NCI-H748 treated with DMSO at 0.1 percent for 48 hours (cell line): ENCODE measurements at places on chromosomes 1 and 21.

DNA sequence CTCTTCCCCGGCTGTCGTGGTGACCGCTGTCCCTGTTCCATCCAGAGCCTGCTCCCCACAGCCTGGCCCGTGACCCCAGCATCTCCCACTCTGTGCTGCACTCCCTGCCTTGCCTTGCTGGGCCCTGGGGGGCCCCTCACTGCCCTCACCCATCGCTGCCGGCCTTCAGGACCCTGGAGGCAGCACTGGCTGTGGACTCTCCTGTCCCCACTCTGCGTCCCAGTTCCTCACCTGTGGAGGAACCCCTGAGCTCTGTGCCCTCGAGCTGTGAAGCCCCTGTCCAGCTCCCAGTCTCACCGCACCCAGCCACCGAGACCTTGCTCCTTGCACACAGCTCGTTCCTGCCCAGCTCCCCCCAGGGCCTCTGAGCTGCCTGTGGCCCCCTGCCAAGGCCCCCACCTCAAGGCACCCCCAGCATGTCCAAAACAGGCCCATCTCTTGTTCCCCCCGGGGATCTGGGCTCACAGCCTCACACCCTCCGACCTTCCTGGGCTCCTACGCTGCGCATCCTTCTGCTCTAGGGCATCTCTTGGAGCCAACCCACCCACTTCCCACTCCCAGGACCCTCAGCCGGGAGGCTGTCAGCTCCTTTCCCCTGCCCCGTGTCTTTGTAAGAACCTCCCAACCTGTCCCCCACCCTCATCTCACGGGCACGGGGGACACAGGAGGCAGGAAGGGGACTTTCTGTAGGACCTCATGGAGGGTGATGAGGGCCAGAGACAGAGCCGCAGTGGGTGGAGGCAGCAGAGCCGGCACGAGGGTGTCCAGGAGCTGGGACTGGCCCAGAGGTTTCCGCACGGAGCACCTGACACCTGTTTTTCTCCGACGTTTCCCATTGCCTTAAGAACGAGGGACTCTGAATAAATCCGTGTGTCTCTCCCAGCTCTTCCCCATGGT is 109.3 kb downstream of the WDR4 start:
- DNase-seq = no peak

- DNase-seq = no peak
These were observed 40.4 kb downstream of the LDLRAD2 start for GRCh38 chr1:21852282-21853130.

GRCh38 chr21:44461464-44462001 is 6.2 kb downstream of the LRRC3 start:
- DNase-seq = no peak

- DNase-seq = no peak
These were observed 20.7 kb upstream of the IKBKE start for GRCh38 chr1:206449565-206449964.

- DNase-seq = no peak
These were observed 38.5 kb downstream of the ZBTB8OS start for GRCh38 chr1:32611859-32612188.

DNA sequence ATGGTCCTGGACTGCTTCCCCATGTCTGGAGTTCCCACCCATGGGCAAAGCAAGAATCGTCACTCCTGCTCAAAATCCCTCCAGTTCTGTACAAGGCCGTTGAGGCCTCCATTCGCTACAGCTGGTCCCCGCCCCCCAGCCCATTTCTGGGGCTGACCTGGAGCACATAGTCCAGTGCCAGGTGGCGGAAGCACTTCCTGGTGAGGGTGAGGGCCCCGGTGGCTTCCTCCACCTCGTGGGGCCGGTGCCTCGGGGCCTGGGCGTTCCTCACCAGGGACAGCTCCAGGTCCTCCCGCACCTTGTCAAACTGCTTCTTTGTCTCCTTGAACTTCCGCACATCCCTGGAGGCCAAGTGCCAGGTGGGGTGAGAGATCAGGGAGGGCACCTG is 7.4 kb downstream of the ACAP3 start:
- no peak for DNase-seq

- DNase-seq = no peak
These were observed 115.9 kb upstream of the JUN start for GRCh38 chr1:58899587-58900271.

GRCh38 chr1:238738892-238739291 is 647.5 kb upstream of the CHRM3 start:
- no peak for DNase-seq

GRCh38 chr1:165134431-165134830 is 222.1 kb downstream of the LMX1A start:
- DNase-seq = no peak

GRCh38 chr1:117500584-117500983 is 105.3 kb upstream of the TENT5C start:
- no peak for DNase-seq

GRCh38 chr1:29579821-29580425 is 343.6 kb downstream of the PTPRU start:
- DNase-seq = no peak

- DNase-seq = no peak
These were observed 46.2 kb downstream of the PLPP3 start for GRCh38 chr1:56533197-56533596.

DNA sequence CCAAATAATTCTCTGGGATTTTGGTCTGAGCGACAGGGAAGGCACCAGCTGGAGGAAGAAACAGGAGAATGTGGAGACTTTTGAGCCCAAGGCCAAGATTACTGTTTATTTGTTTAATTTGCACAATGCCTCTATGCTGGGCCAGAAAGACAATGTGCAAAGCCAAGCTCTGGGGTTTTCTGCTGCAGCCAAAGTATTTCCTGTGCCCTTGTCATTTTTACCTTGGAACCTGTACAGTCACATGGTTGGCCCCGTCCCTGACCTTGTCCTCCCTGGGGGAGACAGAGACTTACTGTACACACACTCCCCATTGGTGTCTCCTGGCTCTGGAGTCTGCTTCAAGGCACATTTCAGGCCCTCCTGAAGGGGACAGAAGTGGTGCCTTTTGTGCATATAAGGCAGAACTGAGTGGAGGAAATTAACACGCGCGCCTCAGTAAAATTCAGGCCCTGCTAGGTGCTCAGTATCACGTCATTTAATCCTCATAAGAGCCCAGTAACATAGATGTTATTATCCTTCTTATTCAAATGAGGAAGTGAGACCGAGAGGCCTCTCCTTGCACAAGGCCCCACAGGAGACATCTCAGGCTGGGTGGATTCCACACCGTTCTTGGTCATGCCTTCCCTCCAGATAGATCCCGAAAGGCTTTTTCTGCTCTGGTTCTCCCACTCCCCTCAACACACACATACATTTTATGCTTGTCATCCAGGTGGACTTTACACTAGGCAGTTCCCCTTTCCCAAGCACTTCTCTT is 21.1 kb downstream of the C1orf115 start:
- DNase-seq = no peak

DNA sequence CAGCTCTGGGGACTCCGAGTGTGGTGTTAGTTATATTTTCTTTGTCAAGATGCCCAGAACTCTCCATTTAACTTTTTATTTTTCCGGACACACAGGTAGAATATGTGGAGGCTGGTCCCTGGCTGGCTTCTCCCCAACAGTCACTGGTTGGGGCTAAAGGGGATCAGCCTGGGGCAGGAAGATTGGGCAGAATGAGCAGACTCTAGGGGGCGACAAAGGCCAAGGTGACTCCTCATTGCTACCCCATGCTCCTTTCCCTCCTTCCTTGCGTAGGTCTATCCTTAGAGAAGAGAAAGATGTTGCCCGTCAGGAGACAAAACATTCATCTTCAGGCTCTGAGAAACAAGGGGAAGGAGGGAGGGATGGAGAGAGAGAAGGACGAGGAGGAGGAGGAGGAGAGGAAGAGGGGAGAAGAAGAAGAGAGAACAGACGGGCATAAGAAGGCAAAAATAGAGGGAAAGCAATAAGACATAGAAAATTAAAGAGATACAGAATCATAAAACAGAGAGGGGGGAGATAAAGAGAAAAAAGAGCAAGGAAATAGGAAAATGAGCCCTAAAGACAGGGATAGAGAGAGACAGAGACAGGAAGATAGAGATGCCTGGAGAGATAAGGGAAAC is 89.9 kb downstream of the FOXD2 start:
- DNase-seq = peak; percentile 63

- no peak for DNase-seq
These were observed 36.2 kb upstream of the LYST start for GRCh38 chr1:235902677-235903542.

GRCh38 chr1:202836623-202837403 is 26.1 kb downstream of the PCAT6 start:
- DNase-seq = no peak

DNA sequence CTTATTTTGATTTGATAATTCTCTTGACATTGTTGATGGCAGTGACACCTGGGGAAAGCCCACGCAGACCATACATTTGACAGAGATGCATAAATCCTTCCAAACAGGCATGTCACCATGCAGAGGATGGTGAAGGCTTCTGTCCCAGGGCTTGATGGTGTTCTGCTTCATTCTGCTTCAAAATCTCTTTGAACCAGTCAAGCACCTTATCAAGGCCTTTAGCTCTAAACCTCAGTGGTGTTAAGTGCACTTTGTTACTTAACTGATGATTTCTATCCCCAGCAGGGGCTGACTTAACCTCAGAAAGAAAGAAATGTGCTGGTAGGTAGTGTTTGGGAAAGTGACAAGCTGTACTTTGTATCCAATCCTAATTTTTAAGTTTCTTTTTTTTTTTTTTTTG is 81.1 kb downstream of the RRAGC start:
- no peak for DNase-seq

- DNase-seq = peak; percentile 31
These were observed 791 bp downstream of the USP24 start for GRCh38 chr1:55214212-55214933.

DNA sequence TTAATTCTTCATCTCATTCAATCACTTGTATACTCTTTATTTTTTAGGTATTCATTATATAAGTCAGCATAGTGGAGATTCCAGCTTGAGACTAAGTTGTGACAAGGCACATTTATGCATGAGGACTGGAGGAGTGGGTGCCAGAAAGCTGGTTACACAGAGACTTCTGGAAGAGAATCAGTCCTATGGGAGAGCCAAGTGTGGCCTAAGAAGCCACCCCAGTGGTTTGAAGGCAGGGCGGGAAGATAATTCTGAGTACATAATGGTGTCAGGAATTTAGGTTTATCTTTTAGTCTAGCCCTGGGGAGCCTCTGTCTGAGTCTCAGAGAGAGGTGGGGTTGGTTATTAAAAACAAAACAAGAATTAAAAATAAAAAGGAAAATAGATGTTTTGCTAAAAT is 83.0 kb downstream of the SPAG17 start:
- DNase-seq = no peak

GRCh38 chr1:74314438-74314837 is 79.3 kb downstream of the TNNI3K start:
- DNase-seq = no peak

GRCh38 chr1:236688705-236689104 is 2.4 kb downstream of the ACTN2 start:
- DNase-seq = no peak

DNA sequence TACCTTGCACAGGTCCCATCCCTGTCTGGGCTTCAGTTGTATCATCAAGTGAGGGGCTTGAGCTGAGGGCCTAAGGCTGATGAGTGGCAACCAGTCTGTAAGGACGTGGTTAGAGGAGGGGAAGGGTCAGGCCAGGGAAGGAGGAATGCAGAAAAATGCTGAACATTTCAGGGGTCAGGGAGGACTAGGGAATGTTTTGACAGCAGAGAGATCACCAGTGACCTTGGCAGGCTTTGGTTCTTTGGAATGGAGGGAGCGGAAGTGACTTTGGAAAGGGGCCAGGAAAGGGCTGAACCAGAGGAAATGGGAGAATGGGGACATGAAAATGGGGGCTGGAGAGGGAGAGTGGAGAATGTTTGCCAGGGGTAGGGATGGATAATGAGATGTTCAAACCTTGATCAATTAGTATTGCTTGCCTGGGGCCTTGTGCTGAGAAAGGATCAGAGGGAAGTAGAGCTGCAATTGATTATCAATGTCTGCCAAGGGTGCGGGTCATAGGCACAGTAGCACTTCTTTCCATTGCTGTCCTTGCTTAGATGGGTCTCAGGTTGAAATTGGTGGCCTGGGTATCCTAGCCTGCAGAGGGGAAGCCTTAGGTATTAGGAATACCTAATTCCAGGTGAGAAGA is 7.4 kb downstream of the LDLRAP1 start:
- no peak for DNase-seq

GRCh38 chr1:38213646-38214434 is 167.2 kb upstream of the POU3F1 start:
- no peak for DNase-seq

DNA sequence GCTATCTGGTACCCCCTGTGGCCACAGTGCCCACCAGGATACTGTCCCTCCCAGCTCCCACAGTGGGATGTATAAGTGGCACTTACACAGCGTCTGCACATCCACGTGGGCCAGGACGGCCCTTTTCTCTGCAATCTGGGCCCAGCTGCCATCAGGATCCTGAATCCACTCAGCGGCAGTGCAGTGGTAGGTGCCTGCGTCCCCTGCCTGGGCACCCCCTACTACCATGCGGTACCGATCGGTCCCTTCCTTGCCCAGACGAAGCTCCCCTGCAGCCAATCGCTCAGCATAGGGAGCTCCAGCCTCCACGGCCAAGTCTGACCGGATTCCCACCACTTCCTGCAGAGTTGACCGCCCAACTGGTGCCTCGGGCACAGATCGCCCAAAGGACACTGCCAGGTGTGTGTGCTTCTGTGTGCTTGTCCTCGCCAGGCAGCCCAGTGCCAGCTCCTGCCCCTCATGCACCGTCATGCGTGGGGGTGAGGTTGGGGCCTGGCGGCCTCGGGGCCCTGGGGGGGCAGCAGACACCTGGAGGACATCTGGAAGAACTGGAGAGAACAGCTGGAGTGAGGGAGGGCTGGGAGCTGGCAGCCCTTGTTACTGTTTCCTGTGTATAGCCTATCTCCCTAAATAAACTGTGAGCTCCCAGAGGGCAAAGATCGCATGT is 4.7 kb downstream of the IGSF8 start:
- DNase-seq = no peak

DNA sequence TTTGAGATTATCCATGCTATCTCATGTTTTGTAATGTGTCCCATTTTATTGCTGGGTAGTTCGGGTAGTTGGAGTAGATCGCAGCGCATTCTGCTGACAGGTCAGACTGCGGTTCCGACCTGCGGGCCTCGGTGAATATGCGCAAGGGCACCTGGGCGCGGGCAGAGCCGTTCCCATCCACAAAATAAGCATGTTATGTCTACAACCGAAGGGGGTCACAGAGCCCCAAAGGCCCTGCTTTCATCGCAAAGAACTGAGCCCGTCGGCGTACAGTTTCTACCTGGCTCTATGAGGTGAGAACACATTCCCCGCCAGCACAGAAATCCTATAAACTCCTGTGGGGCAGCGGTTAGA is 88.4 kb downstream of the PRKAB2 start:
- DNase-seq = no peak

DNA sequence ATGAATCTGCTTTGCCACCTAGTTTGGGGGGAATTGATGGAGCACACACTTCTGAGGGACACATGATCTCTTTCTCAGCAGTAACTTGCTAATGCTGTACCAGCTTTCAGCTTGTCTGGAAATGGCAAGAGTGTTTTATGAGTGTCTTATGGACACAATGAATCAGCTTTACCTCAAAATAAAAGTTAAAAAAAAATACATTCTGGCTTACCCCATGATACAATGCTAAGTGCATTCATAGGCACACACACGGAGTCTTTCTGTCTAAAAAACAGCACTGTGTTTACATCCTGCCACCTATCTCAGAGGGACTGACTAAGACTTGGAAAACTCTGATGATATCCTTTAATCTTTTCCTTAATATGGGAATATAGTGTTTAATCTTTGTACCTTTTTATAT is 455.5 kb upstream of the ADAMTS5 start:
- DNase-seq = no peak

- no peak for DNase-seq
These were observed 147.0 kb downstream of the PLPP3 start for GRCh38 chr1:56432166-56432971.
